ENCODE measurements at places on chromosomes 7 and 10.
A peak's percentile ranks its signal among the peaks of the same experiment; 100 is the strongest.

DNA sequence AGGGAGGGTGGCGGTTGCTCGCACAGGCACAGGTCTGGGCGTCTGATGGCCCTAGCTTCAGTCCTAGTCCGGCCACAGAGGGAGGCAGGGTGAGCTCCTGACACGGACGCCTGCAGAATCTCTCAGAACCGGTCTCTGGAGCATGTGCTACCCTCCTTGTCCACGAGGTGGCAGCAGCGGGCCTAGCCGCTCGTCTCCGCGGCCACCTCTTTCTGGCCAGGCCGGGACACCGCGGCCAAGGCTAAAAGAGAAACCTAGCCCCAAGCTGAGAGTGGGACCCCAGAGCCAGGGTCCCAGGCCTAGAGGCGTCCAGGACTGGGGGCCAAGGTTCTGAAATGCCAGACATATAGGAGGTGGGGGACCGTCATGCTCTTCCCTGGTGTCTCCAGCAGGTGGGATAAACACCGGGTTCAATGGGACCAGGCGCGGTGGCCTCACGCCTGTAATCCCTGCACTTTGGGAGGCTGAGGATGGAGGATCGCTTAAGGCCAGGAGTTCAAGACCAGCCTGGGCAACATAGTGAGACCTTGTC lies 3.2 kb upstream of the LAT2 start:
- peaks cover 7% of the 10 kb centered on the region for H3K4me1 ChIP-seq
- peak; percentile 67 for DNase-seq
- no peaks in the 10 kb centered on the region for H3K27me3 ChIP-seq
- no peak overlapping the region for H3K27ac ChIP-seq
- no peaks in the 10 kb centered on the region for H3K36me3 ChIP-seq

GRCh38 chr7:116122972-116123595 lies 87.3 kb upstream of the TES start:
- H3K36me3 ChIP-seq = no peaks in the 10 kb centered on the region
- no peaks in the 10 kb centered on the region for H3K27me3 ChIP-seq
- H3K4me1 ChIP-seq = no peaks in the 10 kb centered on the region
- no peak overlapping the region for H3K27ac ChIP-seq

DNA sequence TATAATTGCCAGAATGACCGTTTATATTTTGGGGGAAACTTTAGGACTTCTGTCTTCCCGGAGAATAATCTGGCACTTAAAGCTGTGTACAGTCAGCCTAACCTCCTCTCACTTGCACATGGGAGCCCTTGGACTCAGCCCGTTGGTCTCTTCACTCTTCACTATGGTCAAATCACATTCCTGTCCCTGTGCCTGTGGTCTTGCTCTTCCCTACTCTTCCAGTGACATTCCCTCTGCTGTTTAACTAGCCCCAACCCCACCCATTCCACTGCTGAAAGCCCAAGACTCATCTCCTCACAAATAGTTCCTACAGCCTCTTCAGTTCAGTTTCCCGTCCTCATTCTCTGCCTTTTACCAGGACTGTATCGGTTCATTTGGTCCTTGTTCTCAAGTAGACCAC lies 135.0 kb downstream of the DYNC1I1 start:
- no peaks in the 10 kb centered on the region for H3K4me1 ChIP-seq
- H3K36me3 ChIP-seq = no peaks in the 10 kb centered on the region
- H3K4me3 ChIP-seq = no peak overlapping the region
- DNase-seq = no peak
- no peaks in the 10 kb centered on the region for H3K27me3 ChIP-seq

- no peaks in the 10 kb centered on the region for H3K36me3 ChIP-seq
- no peak for DNase-seq
- H3K4me1 ChIP-seq = no peaks in the 10 kb centered on the region
- H3K4me3 ChIP-seq = no peak overlapping the region
- H3K27ac ChIP-seq = no peak overlapping the region
- no peaks in the 10 kb centered on the region for H3K27me3 ChIP-seq
These were observed 30.3 kb upstream of the BMPR1A start for GRCh38 chr10:86725980-86726676.

- H3K4me3 ChIP-seq = no peak overlapping the region
- no peaks in the 10 kb centered on the region for H3K36me3 ChIP-seq
- no peaks in the 10 kb centered on the region for H3K27me3 ChIP-seq
- H3K4me1 ChIP-seq = no peaks in the 10 kb centered on the region
- no peak overlapping the region for H3K27ac ChIP-seq
These were observed 1.1 kb downstream of the WDFY4 start for GRCh38 chr10:48685731-48686130.

All from CD8-positive, alpha-beta memory T cell (primary cell).